ENCODE measurements at places on chromosomes 11 and 22.
A peak's percentile ranks its signal among the peaks of the same experiment; 100 is the strongest.

GRCh38 chr11:11763796-11764422 lies 77.9 kb upstream of the USP47 start:
- DNase-seq = no peak

DNA sequence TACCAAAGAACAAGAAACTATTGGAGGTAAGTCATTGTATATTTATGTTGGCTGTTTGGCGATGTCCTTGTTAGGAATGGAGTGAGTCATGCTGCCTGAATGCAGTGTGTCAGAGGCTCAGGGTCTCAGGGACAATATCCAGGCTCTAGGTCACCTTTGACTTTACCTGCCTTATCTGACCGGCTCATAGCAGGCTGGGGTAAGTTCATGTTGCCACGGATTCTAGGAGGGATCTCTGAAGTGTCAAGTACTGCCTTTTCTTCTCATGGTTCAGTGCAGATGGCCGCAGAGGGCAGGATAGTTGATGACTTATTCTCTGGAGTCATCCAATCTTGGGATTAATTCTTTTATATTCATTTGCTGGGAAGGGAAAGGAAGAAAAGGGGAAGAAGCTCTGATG lies 53.2 kb downstream of the SPON1 start:
- DNase-seq = no peak

GRCh38 chr11:130592056-130592455 lies 143.6 kb downstream of the ADAMTS15 start:
- no peak for DNase-seq

- no peak for DNase-seq
Observed at GRCh38 chr22:35977136-35977535, 51.5 kb downstream of the RBFOX2 start.

DNA sequence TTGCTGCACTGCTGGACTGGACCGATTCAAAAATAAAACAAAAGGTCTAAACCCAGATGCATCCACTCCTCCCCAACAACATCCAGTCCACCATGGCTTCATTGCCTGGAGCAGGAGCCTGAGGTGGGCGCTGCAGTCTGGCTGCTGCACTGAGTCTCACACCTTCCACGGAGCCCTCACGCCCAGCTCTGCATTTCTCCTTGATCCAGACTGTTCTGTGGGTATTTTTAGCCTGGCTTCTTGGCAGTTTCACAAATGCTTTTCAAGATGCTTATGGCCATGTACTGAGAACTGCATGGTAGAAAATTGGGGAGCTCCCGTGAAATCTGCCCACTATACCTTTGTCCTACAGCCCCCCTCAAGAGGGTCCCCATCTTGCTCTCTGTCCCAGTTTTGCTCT lies 53.3 kb upstream of the JAM3 start:
- DNase-seq = no peak

GRCh38 chr11:88799771-88800500 lies 265.8 kb downstream of the GRM5 start:
- no peak for DNase-seq

DNA sequence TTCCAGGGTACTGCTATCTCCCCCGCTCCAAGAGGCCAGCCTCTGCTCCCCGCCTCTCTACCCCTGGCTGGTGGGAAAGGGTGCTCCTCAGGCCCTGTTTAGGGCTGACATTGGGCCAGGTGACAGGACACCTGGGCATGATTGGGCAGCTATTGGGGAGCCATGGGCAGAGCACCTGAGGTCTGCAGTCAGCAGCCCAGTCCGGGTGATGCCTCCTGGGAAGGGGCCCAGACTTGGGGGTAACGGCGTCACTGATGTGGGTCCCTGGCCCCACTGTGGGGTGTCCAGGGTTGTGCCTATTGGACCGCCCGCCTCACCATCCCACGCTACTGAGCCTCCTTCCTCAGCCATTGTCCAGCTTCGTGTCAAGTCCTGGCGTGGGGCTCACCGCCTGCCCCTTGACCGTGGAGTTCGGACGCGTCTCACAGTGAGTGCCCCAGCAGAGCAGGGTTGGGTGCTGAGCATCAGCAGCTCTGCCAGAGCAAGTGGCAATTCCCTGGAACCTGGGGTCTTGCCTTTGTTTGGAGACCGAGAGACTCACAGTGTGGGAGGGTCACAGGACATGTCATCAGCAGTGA lies 2.8 kb upstream of the GATD1 start:
- DNase-seq = no peak

GRCh38 chr22:44703255-44703870 lies 1.4 kb downstream of the PRR5 start:
- DNase-seq = no peak

GRCh38 chr22:29581799-29582198 lies 886 bp upstream of the NIPSNAP1 start:
- no peak for DNase-seq

GRCh38 chr11:12599408-12600143 lies 74.6 kb upstream of the TEAD1 start:
- no peak for DNase-seq

DNA sequence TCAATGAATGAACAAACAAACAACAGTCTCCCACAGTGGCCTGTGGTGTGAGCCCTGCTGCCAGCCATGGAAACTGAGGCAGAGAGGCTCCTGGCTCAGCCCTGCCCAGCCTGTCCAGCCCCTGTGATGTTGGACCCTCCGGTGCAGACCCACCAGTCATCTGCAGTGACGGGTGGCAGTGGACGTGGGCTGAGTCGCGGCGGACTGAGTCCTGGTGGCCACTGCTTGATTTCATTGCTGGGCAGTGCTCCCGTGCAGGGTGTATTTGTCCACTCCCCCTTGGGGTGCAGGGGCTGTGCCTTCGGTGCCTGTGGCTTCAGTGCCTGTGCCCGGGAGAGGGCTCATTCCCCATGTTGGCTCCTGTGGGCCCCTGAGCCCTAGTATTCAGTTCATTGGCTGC lies 31.9 kb upstream of the MUC5AC start:
- no peak for DNase-seq

GRCh38 chr22:28053896-28054818 lies 135.1 kb upstream of the PITPNB start:
- no peak for DNase-seq

- no peak for DNase-seq
Observed at GRCh38 chr11:123302751-123303195, 107.7 kb upstream of the CLMP start.

- DNase-seq = no peak
Observed at GRCh38 chr11:115207166-115207591, 297.0 kb downstream of the CADM1 start.

DNA sequence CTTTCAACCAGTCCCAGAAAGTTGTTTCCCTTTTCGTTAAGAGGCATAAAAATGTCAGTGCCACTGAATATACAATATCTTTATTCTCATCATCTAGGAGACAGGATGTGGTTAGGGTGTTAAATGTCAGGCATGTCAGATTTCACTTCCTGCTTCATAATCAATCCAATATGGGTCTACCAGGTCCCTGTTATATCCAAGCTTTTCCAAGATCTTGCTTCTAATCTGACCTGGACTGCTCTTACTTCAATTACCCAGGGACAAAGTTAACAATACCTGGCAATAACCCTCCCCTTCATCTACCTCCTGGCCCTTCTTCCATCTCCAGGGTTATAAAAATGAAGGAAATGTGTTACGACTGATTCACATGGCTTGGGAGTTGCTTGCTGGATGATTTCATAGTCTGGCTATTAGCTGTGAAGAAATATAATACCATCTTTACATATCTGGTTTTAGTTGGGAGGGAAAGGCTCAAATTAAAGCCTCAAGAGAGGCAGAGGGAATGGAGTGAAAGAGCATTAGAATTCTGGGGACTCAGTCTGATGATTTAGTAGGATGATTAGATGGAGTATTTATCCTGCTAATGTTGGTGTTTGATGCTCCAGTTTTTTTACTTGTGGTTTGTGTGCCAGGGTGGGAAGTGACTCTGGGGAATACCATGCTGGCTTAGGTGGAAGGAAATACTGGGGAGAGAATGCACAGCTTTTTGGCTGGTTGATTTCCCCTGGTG lies 534.3 kb downstream of the ETS1 start:
- no peak for DNase-seq

DNA sequence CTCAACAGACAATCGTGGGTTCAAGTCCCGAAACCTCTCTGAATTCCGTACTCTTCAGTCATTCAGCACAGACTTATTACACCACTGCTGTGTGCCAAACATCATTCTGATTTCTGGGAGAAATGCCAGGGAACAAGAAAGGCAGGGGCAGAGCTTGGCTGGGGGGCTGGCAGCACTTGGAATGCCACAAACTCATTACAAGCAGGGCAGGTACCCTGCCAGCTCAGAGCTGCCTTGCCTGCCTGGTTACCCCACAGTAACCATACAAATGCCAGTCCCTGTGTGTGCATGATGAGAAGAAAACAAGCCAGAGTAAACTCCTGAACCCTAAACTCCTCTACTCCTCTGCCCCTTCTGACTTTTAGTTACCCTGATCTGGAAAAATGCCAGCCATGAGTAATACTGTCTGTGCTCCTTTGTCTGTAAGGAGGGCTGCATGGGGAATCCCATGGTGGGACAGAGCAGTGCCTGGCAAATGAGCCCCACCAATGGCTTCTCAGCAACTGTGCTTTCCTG lies 6.9 kb upstream of the RAD9A start:
- DNase-seq = no peak

DNA sequence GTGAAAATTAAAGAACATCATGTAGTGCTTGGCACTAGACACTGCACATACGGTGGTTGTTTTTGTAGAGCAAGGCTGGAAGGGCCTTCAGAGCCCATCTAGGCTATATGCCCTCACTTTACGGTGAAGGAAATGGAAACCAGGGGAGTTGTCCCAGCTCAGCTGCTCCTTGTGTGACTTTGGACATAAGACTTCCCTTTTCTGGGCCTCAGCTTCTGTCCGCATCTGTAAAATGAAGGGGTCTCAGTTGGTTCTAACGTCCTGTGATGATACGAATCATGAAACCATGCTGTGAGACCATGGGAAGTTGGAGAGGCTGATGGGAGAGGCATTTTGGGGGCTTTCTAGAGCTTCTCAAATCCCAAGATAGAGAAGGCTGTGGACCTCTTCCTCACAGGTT lies 4.7 kb downstream of the KCNE3 start:
- DNase-seq = no peak

GRCh38 chr22:19398206-19398605 lies 33.3 kb downstream of the HIRA start:
- DNase-seq = no peak

DNA sequence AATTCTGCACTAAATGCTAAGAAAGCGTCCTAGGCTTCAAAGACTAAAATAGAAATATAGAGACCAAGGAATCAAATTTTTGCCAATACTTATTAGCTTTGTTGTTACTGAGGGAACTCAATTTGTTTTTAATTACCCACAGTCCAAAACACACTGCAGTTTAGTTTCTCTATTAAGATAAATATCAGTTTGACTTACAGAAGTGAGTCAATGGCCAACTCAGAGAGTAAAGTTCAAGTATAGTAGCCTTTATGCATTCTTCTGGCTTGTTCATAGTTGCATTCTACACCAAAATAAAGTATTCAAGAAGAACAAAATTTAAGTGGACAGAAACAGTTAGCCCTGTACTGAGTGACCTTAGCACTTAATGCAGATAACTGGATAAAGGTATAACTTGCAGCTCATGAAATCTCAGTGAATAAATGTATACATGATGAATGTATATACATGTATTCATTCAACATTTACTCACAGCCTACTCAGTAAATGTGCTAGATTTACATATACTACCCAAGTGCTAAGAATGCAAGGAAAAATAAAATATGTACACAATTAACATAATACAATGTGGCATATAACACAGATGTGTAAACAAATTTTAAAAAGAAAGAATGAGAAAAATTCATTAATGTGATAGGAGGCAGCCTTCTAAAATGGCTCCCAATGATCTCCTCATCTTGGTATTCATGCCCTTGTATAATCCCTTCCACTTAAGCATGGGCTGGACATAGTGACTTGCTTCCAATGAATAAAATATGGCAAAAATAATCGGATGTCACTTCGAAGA lies 9.7 kb upstream of the RNF141 start:
- DNase-seq = no peak

- DNase-seq = no peak
Observed at GRCh38 chr11:35145271-35145670, 6.3 kb downstream of the CD44 start.

DNA sequence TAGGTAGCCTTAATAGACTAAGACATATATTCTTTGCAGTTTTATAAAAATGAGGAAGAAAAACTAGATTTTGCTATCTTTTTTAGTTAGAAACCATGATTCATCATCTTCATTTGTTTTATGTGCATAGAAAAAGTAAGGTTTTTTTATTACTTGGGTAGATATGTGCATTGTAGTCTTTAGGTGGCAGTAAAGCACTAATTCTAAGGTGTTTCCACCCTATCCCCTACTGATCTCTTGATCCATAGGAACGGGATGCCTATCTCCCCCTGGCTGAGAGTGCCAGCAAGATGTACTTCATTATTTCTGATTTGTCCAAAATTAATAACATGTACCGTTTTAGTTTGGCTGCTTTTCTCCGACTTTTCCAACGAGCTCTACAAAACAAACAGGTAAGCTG lies 148.1 kb downstream of the DYNC2H1 start:
- no peak for DNase-seq

GRCh38 chr11:95256321-95256779 lies 25.3 kb upstream of the SESN3 start:
- peak; percentile 80 for DNase-seq

- no peak for DNase-seq
Observed at GRCh38 chr22:23055449-23056179, 14.7 kb upstream of the GNAZ start.

- DNase-seq = no peak
Observed at GRCh38 chr11:92644595-92645445, 324.6 kb upstream of the MTNR1B start.

GRCh38 chr11:114929351-114930000 lies 251.1 kb downstream of the NXPE2 start:
- DNase-seq = no peak

- DNase-seq = no peak
Observed at GRCh38 chr11:13206086-13206640, 71.4 kb upstream of the BMAL1 start.

- DNase-seq = no peak
Observed at GRCh38 chr11:79092791-79093353, 348.0 kb downstream of the TENM4 start.

DNA sequence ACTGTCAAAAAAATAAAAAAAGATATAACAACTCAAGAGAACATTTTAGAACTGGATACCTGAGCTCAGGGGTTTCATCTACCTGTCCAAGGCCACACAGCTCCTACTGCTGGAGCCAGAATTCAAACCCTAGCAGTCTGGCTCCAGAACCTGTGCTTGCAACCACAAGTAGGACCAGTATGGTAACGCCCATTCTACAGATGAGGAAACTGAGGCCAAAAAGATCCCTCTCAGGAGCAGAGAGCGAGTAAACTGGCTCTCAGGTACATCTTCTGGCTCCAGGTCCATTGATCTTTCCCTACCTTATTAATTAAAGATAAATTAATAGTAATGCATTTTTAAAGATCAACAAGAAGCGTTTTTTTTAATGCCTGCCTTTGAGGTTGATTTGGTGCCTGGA lies 19.2 kb downstream of the P2RX3 start:
- DNase-seq = no peak

- DNase-seq = no peak
Observed at GRCh38 chr22:19645391-19645790, 68.9 kb upstream of the SEPTIN5 start.

- no peak for DNase-seq
Observed at GRCh38 chr11:10588904-10589303, 20.4 kb upstream of the LYVE1 start.
